ENCODE measurements at places on chromosomes 2 and 18. TPM values are rescaled to one million over a fixed set of nuclear protein-coding genes. Genes with fewer than 3 reads are reported as not detected.

Gene SERPINB4
- not detected for polyA plus RNA-seq

Gene TMEM200C
- 2.5 TPM for polyA plus RNA-seq

Gene SLC39A10
- polyA plus RNA-seq: 12.6 TPM

Gene UCN
- 0.30 TPM for polyA plus RNA-seq

Gene RNU2-63P
- not detected for polyA plus RNA-seq

Gene SCN9A
- 33.7 TPM for polyA plus RNA-seq

Gene TUBA3E
- not detected for polyA plus RNA-seq

- DNase-seq: peak; percentile 98
Measured at GRCh38 chr2:145007093-145007959, 487.4 kb upstream of the ZEB2 start.

DNA sequence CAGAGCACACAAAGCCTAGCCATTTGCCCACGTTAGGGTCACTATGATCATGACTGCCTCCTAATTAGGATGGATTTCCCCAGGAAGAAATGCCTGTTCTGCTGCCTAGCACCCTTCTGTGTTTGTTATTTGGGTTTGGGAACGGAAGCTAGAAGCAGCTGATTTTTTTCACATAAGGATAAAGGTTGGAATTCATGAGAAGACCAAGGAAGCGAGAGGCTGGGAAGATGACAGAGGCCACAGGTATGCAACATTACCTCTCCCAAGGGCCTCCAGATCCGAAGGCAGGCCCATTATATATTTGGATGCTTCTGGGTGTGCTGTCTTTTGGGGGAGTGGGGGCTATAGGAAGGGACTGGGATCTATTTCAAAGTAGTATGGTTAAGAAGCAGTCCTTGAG, 204.7 kb downstream of the FBXO15 start:
- no peak for DNase-seq

GRCh38 chr2:95359501-95359930, 43.0 kb upstream of the FAHD2A start:
- DNase-seq: no peak

GRCh38 chr2:218286570-218287459, 5.5 kb downstream of the TMBIM1 start:
- peak; percentile 94 for DNase-seq

DNA sequence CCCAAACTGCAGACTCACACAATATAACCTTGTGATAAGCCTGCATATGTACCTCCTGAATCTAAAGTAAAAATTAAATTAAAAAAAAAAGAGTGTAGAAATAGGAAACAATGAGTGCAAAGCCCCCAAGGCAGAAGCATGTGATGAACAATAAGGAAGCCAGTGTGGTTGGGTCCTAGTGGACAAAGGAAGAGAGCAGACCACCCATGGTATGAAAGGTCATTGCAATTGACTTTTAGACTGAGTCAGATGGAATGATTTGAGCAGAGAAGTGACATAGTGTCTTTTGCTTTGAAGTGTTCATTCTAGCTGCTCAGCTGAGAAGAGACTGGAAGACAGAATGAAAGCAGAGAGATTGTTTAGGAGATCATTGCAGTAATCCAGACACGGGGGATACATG, 417.1 kb downstream of the RAD51AP2 start:
- no peak for DNase-seq

GRCh38 chr2:235810846-235811245, 317.0 kb downstream of the AGAP1 start:
- DNase-seq: no peak

- DNase-seq: no peak
Measured at GRCh38 chr2:64765160-64765805, 111.6 kb upstream of the SERTAD2 start.

- no peak for DNase-seq
Measured at GRCh38 chr18:64695851-64696553, 547.1 kb upstream of the LINC00305 start.

GRCh38 chr2:80002568-80003157, 301.9 kb downstream of the LRRTM1 start:
- no peak for DNase-seq

- DNase-seq: peak; percentile 56
Measured at GRCh38 chr2:28855193-28855592, 14.9 kb downstream of the TRMT61B start.

GRCh38 chr2:202278036-202278760, 12.6 kb downstream of the NOP58 start:
- DNase-seq: peak; percentile 66

DNA sequence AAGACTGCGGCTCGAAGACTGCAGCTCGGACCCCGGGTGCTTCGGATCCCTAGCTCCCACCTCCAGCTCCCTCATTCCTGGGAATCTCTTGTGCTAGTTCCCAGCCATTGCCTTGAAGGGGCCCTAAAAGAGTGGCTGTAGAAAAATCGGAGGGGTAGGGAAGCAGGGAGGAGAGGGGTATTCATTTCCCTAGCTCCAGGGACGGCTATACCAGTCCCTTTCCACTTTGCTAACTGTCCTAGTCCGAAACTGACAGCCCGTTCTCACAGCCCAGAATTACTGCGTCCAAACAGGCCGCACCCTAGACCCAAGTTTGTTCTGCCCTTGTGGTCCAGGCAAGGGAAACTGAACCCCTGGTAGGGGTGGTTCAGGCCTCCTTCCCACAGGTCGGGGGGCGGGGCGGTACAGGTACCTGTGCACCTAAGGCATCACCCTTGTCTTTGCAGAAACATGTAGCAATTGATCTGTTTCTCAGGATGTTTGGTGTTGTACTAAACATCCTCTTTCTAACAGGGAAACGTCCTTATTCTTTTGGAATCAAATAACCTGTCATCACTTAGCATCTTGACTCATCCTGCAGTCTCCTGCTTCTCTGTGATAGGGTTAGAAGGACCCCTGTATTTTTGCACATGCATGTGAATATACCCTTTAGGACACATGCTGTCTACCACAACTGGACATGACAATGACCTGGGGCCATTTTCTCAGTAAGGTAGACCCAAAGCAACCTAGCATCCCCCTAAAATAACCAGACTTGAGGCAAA, 4.0 kb downstream of the EMX1 start:
- DNase-seq: no peak

GRCh38 chr18:58005885-58006523, 38.0 kb upstream of the NEDD4L start:
- peak; percentile 72 for DNase-seq

- peak; percentile 20 for DNase-seq
Measured at GRCh38 chr2:33071591-33071990, 124.8 kb downstream of the LTBP1 start.

DNA sequence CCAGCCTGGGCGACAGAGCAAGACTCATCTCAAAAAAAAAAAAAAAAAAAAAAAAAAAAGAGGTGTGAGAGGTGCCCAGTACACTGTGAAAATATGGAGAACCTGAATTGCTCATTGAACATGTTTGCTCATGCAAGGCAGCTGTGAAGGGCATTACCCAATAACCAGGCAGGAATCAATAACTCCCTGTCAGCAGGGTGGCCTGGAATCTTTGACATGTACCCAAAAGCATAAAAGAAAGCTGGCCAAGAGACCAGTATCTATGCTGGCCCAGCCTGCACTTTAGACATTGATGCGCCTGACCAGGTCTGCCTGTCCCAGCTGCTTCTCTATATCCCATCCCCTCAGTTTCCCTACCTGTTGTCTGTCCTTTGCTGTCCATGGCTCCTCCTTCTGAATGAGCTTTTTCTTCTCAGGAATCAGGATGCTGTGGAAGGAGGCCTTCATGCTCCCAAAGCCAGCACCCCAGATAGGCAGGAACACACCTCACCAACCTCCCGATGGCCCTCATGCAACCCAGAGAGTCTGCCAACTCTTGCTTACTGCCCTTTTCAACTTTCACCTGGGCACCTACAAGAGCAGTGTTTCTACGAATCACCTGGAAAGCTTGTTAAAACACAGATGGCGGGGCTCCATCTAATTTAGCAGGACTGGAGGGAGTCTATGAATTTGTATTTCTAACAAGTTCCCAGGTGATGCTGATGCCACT, 83.4 kb upstream of the PPP1CB start:
- DNase-seq: no peak

- DNase-seq: peak; percentile 5
Measured at GRCh38 chr2:58734365-58734764, 493.2 kb upstream of the FANCL start.

DNA sequence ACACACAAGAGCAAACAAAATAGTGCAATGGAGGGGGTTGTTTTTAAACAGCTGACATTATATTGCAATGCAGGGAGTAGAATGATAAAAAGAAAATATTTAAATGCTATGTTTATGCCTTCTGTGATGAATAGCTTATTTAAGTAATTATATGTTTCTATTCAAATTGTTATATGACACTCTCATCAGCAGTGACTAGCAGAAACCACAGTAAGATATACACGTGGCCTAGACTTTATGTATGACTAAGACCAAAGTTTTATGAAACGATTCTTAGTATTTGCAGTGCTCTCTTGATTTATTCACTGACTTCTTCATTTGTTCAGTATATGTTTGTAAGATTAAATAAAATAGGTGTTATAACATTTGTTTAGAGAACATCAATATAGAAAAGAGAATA, 26.1 kb upstream of the C1D start:
- peak; percentile 53 for DNase-seq

GRCh38 chr18:9918016-9918680, 4.3 kb downstream of the VAPA start:
- DNase-seq: peak; percentile 47

GRCh38 chr2:128879161-128879560, 560.5 kb upstream of the HS6ST1 start:
- DNase-seq: no peak

DNA sequence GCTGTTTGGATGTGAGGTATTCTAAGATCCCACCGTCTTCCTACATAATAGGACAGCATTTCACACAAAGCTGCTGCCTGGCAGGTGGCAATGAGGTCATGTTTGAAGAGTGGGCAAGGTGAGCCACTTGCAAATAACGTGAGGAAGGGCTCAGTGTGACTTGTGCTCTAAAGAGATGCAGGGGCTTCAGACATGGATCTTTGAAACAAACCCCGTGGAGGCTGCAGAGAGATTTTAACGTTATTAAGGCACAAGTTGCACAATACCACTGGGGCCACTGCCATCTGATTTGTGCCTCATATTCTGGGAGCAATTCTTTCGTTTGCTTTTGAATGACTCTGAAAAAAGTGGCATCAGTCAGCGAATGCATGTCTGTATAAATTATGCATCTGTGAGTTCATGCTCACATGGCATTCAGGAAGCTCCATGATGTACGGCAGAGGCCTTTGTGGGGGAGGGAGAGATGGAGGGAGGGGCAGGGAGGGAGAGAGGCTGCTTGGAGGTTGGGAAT, 362.0 kb downstream of the SOX11 start:
- DNase-seq: no peak

DNA sequence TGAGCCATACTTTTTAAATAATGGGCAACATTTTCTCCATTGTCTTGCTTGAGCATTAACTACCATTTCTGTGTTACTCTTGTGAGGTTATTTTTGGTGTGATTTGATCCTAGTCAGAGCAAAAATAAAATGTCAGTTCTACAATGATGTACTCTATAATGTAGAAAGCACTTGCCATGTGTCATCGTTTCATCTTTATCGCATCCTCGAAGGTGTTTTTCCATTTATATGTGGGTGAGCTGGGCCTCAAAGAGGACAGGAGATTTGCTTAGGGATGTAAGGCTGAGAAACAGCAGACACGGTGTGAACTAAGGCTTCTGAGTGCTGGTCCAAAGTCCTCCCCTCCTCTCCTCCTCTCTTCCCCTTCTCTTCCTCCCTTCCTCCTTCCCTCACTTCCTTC, 199.8 kb downstream of the FAM210A start:
- no peak for DNase-seq

DNA sequence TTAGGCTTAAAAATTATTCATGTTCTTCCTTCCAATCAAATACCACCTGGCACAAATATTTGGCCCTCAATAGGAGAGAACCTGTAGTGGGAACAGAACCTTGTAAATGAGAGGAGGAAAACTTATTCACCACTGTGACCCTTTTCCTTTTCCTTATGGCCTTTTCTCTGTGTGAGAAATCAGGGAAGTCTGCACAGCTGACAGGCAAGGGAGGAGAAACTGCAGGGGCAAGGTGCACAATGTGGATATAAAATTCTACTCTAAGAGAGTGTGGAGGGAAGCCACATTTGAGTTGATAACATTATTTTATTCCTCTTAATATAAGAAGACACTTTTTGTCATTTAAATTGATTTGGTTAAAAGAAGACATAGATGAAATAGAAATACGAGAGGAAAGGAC, 1247.0 kb upstream of the CHAC2 start:
- no peak for DNase-seq

- no peak for DNase-seq
Measured at GRCh38 chr2:26913999-26914658, 56.3 kb upstream of the MAPRE3 start.

DNA sequence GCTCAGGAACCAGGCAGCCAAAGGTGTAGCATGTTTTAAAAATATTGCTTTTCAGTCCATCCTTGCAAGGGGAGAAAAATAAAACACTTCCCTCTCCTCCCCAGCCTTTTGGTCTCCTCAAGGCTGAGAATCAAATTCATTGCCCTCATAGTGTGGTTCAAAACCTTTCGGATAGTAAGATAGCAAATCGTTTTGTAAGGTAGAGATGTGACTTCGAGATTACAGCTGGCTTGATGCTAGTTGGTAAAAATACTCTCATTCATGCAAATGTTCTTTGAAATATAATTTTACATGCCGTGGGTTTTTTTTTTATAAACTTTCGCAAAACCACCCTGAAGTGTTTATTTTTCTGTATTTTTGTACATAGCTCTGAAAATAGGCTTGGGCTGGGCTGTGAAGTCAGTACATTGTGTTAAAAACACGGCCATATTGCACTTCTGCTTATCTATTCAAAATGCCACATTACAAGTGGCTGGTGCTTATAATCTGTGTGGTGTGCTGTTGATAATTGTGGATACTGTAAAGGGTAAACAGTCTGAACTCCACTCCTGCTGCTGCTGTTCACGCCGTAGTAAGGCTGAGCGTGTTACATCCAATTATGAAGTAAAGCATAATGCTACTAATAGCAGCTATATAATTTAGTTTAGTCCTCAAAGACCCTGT, 172.0 kb upstream of the SIX3 start:
- no peak for DNase-seq

- peak; percentile 93 for DNase-seq
Measured at GRCh38 chr2:20356042-20356441, 5.4 kb upstream of the PUM2 start.

- peak; percentile 71 for DNase-seq
Measured at GRCh38 chr2:240232961-240233884, 92.8 kb upstream of the OTOS start.

- no peak for DNase-seq
Measured at GRCh38 chr2:174333372-174334277, 1.1 kb upstream of the SP9 start.

- no peak for DNase-seq
Measured at GRCh38 chr2:60551240-60552077, 2.0 kb downstream of the BCL11A start.

DNA sequence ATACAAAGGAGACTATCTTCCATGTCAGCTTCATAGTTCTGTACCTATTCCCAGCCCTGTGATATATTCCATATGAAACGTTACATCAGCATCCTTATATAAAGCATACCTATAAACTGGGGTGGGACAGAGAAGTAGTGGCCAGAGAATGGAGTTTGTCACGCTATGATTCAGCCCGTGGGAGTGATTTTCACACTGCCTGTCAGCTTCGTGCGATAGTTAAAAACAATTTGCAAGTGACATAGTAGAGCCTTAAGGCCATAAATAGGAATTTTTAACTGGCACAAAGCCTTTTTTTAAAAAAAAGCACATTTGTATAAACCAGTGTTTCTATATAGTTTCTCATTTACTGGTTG, 30.2 kb downstream of the PKP4 start:
- DNase-seq: peak; percentile 60

- DNase-seq: no peak
Measured at GRCh38 chr2:32622570-32623310, 5.1 kb upstream of the TTC27 start.

- no peak for DNase-seq
Measured at GRCh38 chr2:74093840-74094239, 53.9 kb downstream of the BOLA3 start.

GRCh38 chr2:223929571-223930102, 15.5 kb downstream of the WDFY1 start:
- peak; percentile 48 for DNase-seq
